Suppressor macrophage treated with lipopolysaccharide for 1 hour (primary cell): ENCODE measurements at places on chromosomes 16 and 17.

DNA sequence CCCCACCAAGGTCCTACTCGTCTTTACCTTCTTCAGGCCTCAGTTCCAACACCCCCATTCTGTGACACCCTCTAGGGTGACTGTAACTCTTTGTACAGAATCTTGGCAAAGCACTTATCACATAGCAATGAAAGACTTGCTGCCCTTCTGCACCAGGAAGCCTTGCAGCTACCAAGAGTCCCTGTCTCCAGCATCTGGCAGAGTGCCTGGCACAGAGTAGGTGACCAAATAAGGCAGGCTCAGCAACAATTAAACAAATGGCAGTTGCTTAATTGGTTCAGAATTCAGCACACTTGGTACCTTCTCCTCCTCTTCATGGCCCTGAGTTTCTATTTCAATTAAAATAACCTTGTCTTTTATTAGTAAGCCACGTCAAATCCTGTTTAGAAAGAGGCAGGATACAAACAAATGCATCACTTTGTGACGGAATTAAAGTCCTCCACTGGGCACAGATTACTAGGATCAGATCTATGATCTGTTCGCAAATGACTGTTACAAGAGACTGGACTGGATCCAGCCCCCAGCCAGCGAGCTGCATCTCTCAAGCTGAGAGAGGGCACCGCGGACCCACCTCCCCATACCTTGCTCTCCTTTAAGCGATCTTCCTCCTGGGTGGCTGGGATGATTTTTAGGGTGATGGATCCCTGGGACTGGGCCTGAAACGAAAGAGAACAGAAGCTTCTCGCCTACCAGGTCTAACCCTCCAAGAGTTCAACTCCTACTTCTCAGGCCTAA lies 9.4 kb downstream of the MPP3 start:
- DNase-seq, result no peak

- DNase-seq, result no peak
Observed at GRCh38 chr17:26792486-26792885, 501.4 kb upstream of the WSB1 start.

DNA sequence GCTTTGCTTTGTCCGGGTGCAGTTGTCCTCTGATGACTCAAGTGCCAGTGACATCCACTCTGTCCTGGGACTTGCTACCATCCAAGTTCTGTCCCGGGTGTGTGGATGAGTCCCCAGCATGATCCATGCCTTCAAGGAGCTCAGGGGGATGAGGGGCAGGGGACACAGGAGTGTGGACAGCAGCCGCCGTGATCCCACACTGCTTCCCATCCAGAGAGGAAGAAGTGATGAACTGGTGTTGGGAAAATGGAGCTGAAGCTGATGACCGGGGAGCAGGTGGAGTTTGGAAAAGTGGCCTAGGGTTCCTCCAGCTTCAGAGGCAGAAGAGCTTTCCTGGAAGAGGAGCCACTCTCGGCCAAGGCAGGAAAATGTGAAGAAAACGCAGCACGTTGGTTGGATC lies 249.6 kb upstream of the TNRC6C start:
- no peak for DNase-seq

- DNase-seq, result no peak
Observed at GRCh38 chr17:72390675-72391508, 270.1 kb downstream of the SOX9 start.

DNA sequence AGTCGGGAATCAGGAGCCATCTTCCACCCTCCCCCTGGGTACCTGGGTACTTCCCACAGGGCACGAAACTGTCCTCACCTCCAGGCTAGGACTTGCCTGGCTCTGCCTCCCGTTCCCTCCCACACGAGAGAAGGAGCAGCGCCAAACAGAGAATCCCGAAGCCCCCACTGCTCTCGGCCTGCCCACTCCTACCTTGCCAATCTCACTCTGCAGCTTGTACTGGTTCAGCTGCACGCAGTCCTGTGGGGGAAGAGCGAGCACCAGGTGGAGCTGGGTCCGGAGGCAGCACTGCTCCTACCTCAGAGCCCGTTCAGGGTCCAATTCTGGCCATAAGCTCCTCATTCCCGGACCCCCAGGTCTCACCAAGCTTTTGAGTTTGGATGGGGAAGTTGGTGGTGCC lies 8.7 kb downstream of the CAMKK1 start:
- DNase-seq, result no peak

- DNase-seq, result no peak
Observed at GRCh38 chr16:89062389-89063345, 31.0 kb upstream of the ACSF3 start.

- peak; percentile 78 for DNase-seq
Observed at GRCh38 chr16:74448990-74449389, 27.7 kb upstream of the CLEC18B start.

GRCh38 chr17:57892146-57892819 lies 42.4 kb upstream of the MRPS23 start:
- DNase-seq, result peak; percentile 87

- DNase-seq, result no peak
Observed at GRCh38 chr16:71687861-71688260, 36.6 kb downstream of the PHLPP2 start.

DNA sequence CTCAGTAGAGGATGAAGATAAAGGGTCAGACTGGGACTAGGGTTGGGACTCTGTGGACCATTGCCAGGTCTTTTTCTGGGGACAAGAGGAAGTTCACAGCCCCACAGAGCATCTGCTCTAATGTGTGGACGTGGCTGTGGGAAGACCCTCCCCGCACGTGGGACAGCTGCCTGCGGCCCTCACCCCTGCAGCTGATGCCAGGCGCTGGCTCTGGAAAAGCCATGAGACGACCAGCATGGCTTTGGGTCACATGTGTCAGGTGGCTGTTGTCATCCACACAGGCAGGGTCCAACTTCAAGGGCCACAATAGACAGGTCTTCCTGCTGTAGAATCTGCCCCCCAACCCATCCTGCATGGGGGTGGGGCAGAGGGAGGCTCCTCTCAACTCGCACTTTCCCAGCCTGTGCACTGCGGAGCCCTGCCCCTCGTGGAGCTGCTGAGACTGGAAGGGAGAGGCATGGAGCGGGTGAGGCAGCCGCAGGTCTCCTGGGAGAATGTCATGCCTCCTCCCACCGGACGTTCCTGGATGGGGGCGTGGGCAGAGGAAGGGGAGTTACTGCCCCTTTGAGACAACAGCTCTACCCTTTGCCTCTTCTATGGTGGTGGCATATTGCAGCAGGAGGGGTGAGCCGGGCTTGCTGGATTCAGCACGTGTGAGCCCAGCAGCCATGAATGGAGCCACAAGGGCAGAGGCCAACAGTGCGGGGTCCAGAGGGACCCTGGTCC lies 53.4 kb downstream of the PIMREG start:
- DNase-seq, result no peak

- no peak for DNase-seq
Observed at GRCh38 chr17:73936908-73937627, 266.4 kb upstream of the RPL38 start.
